Stimulated activated CD4-positive, alpha-beta T cell treated with anti-CD3 and anti-CD28 coated beads, Interleukin-12 subunit alpha, Interleukin-12 subunit beta, amount 100 ng/mL, for 4 hours (primary cell): ENCODE measurements at places on chromosomes 16 and 17.

- DNase-seq = no peak
Observed at GRCh38 chr17:17510456-17511292, 14.5 kb upstream of the RASD1 start.

- DNase-seq = peak; percentile 89
Observed at GRCh38 chr17:49496183-49496866, 1.2 kb downstream of the NGFR start.

GRCh38 chr16:31427441-31428278 is 500 bp downstream of the COX6A2 start:
- peak; percentile 68 for DNase-seq

GRCh38 chr17:82242977-82243647 is 14.3 kb downstream of the SLC16A3 start:
- DNase-seq = no peak

DNA sequence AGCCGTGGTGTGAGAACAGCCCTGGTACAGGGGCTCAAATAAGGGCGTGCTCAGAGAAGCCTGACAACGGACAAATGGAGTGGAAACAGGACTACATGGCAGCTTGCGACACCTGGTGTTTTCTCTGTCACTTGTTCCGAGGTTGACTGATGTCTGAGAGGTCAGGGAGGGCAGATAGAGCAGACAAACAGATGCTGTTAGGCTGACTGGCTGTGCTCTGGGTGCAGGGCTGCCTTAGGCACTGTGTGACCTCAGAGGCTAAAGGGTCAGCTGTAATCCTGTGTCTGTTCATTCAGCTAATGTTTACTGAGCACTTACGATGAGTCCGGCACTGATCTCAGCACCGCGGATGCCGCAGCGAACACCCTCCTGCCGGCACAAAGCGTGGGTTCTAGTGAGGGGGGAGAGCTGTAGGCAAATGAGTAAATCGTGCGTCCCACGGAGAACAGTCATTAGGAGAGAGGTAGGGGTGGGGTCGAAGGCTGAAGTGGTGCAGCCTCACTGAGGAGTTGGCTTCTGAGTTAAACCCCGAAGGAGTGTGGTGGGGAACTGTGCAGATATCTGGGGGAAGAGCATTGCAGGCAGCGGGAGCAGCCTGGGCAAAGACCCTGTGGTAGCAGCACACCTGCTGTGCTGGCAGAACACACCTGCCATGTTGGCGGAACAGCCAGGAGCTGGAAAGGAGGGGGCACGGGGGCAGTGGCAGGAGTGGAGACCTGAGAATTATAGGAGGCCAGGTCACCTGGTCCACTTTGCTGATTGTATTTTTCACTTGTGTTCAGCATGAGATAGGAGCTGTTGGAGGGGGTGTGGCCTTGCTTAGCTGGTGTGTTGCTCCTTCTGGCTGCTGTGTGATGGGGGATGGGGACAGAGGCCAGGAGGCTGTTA is 35.0 kb downstream of the GPT2 start:
- DNase-seq = no peak

DNA sequence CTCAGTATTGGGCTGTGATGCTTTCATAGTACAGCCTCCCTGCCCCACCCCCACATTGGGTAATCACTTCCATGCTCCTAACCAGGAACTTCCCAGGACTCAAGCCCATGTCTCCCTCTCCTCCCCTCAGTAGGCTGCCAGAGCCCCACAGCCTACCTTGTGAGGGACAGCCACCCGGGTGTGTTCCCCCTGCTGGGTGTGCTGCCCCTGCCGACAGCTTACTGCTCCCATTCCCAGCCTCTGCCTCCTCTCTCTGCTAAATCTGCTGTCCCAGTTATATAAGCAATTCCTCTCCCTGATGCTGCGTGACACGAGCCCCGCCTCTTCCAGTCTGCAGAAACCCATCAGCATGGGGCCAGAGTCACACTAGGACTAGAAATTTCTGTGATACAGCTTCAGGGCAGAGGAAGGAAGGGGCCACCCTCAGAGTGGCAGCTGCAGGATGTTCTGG is at the start of gene RSKR:
Gene RSKR, minus strand, starts transcription at position 255 of the 451 bp plus-strand sequence. Its CDS starts 24 bp downstream, at position 231.
- DNase-seq = no peak

GRCh38 chr17:61556224-61557188 is 34.5 kb downstream of the NACA2 start:
- DNase-seq = no peak

- no peak for DNase-seq
Observed at GRCh38 chr17:36939802-36940312, 2.6 kb downstream of the LHX1 start.

DNA sequence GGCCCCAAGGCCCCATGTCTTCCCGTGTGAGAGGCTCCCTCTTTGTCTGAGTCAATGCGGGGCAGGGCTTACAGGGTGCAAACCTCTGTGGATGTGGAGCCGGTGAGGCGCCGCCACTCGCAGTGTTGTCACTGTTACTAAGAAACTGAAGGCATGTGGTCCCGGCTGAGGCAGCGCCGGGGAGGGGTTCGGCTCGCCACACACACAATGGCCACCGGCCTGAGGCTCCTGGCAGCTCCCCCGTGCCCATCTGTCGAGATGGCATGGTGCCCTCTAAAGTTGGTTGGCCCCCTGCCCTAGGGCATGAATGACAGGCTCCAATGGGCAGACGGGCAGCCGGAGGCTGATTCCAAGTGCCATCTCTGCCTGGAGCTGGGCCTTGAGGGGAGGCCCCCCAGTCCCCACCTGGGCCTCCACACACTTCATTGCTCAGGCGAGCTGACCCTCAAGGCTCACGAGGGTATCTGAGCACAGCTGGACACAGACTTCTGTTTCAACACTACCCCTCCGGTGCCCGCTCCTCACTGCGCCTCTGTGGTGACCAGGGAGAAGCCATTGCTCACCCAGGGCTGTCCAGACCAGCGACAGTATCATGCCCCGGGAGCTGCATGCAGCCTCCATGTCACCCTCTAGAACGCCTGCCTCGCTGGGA is 137.2 kb downstream of the C16orf78 start:
- no peak for DNase-seq

DNA sequence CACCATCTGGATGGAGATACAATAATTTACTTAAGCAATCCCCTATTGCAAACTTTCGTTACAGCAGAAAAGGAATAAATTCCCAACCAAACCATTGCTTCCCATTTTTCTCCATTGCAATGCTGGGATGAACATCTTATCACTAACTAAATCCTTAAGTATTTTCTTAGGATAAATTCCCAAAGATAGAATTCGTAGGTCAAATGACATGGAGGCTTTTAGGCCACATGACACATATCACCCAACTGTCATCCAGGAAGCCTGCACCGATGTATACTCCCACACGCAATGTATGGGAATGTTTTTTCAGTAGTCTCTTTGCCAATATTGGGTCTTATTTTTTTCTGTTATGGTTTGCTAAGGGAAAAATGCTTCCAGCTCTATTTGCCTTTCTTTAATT is 1.6 kb upstream of the TLCD2 start:
- DNase-seq = no peak

DNA sequence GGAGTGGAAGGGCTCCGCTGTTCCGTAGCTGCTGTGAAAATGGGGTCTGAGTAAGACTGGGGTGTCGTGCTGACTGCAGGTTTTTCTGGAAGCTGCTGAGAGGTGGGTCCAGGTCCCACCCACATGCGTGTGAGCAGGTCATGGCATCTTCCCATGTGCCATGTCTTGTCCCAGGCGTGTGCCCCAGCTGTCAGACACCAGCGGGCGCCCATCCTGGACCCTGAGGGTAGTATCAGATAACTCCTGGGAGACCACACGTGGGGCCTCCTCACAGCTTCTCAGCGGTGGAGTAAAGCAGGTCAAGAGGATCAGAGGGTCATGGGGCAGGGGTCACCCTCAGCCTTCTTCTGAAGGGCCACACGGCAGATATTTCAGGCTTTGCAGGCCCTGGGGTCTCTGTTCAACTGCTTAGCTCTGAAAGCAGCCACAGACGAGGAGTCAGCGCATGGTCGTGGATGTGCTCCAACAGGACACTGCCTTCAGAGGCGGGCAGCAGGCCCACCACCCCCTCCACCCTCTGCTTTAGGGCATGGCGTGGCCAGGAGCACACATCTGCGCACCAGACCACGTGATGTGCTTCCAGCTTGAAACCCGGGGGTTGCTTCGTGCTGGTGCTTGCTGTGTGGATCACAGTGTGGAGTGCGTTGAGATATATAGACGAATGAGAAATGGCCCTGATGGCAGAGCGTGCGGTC is 68.7 kb downstream of the BANP start:
- DNase-seq = no peak

DNA sequence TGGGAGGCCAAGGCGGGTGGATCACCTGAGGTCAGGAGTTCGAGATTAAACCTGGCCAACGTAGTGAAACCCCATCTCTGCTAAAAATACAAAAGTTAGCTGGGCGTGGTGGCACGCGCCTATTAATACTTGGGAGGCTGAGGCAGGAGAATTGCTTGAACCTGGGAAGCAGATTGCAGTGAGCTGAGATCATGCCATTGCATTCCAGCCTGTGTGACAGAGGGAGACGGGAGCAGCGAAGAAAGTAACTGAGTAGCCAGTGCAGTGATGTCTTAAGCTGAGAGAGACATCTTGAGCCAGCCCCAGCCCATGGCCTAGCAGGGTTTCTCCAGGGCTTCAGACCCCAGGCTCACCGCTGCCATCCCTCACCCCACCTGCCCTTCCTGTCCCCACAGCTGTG is 9.8 kb upstream of the SMIM5 start:
- no peak for DNase-seq

GRCh38 chr16:88022076-88023042 is 71.1 kb downstream of the BANP start:
- DNase-seq = no peak

DNA sequence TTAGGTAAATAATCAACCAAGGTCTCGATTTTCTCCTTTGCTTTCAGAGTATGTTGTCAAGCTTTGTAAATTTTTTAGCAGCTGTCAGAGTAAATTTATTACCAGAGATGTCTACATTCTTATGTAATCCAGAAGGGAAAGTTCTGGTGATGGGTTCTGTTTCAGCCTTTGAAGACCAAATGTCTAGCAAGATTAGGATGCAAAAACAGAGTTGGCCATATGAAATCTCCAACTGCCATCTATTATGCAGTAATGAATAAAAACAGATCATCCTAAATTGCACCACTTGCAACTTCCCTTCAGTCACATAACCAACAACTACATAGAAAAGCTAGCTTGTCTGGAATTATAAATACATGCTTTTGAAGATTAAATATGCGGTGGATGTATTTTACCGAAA is 826.8 kb upstream of the KIF2B start:
- no peak for DNase-seq

DNA sequence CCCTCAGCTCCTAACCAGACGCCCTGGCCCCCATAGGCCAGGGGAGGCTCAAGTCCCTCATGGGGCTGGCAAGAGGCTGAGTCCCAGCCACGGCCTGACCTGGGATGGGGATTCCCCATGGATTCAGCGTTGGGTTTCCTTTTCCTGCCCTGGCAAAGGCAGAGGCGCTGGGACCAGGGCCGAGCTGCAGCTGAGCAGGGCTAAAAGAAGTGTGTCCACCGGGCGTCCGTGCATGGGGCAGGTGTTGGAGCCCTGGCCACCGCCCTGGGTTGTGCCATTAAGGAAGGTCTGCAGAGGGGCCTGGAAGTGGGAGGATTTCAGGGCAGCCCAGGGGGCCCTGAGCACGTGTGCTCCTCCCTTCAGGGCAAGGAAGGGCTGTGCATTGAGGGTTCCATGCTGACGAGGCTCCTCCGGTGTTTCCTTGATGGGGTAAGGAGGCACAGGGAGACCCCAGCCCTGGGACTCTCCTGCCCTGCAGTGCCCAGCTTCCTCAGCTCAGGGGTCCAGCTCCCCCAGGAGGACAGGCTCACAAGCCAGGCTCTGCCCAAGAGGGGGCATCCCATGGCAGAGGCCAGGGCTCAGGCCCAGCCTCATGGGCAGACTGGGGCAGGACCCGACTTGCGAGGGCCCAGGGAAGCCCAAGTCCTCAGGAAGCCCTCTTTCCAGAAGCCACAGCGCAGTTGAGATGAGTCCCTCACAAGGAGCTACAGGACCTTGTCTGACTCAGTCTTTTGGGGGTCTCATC is 10.1 kb downstream of the TBC1D26 start:
- no peak for DNase-seq

GRCh38 chr17:59723041-59723440 is 15.6 kb downstream of the VMP1 start:
- no peak for DNase-seq

DNA sequence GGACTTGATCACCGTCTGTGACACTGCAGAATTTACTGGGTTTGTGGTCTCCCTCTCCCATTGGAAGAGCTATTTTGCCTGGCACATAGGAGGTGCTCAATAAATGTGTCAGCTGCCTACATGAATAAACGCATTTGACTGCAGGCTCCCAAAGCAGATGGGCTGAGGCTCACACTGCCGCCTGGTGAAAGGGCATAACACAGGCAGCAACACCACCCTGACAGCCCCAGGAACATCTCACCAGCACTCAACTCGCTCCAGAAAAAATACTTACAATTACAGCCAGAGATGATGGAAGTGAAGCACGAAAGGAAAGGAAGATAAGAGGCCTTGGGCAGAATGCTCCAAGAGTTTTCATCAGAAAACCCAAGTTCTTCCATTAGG is 73.9 kb downstream of the RPH3AL start:
- DNase-seq = no peak

- no peak for DNase-seq
Observed at GRCh38 chr16:55370762-55371482, 46.9 kb downstream of the IRX6 start.

GRCh38 chr17:35022536-35023063 is 40.9 kb downstream of the RFFL start:
- peak; percentile 64 for DNase-seq

DNA sequence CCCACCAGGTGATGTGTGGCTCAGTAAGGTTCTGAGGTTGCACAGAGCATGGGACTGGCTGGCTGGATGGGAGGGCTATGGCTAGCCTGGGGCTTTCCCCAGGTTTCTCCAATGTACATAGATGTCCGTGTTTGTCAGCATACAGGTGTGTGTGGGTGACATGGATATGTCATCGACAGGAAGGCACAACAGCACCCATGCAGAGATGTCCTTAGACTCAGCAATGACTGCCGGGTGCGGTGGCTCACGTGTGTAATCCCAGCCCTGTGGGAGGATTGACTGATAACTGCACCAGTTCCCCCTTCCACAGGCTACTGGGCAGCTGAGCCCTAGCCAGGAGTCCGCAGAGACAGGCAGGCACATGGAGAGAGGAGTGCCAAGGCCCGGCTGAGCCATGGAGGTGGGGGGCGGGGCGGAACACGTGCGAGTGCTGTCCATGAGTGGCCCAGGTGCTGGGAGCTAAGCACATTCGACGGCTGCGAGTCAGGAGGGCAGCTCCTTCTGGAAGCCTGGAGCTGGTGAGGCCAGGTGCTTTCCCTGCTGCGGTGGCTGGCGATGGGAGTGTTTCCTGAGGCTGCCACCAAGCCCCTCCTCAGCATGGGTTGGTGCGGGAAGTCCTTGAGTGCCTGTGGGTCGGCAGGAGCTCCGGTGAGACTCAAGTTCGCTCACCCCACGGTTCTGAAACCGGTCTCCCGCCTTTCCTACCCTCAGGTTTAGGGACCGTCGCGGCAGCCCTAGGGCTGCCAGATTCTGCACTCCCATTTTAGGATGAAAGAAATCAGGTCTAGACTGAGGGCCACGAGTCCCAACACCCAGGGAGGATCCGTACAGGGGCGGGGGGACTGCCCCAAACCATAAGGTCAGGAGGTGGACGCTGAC is 858 bp upstream of the ASPSCR1 start:
- DNase-seq = peak; percentile 50
